Esophagus squamous epithelium (tissue), 5 donors: ENCODE measurements at places on chromosomes 7 and 10. TPM values are rescaled to one million over a fixed set of nuclear protein-coding genes. Genes with fewer than 3 reads are reported as not detected.

The BHLHA15 gene
- total RNA-seq: 0.82 TPM

DNA sequence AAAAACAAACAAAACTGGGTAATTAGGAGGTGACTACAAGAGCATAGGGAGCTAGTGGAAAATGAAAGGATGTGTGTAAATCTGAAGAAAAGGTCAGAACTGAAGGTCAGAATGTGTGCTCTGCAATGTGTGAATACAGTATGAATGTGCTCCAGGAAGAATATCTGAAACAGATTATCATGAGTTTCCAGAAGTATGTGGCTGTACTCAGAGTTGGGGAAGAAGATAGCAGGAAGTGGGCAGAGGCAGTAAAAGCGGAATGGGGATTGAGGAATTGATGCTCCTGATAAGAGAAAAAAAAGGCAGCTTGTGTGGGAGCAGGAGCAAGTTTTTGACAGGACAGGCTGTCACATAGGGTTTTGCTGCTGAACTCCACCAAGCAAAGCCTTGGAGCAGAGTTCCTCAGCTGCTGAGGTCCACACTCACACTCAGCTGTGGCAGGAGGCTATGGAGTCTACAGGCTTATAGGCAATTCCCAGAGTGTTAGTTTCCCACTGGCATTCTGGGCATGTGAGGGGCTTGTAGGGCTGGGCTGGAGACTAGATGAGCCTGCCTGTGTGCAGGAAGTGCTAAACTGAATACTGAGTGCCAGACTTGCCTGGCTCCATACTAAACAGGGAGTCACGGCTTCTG lies 22.9 kb downstream of the H2AZ2 start:
- no peak overlapping the region for H3K4me3 ChIP-seq
- no peaks in the 10 kb centered on the region for H3K4me1 ChIP-seq
- H3K27ac ChIP-seq: no peak overlapping the region
- H3K27me3 ChIP-seq: no peaks in the 10 kb centered on the region
- no peak for DNase-seq

The TMEM178B gene
- 0.95 TPM for total RNA-seq

- H3K27me3 ChIP-seq: no peaks in the 10 kb centered on the region
- no peak for DNase-seq
- no peak overlapping the region for H3K27ac ChIP-seq
- H3K4me3 ChIP-seq: no peak overlapping the region
Observed at GRCh38 chr7:105849122-105849855, 27.1 kb downstream of the ATXN7L1 start.

DNA sequence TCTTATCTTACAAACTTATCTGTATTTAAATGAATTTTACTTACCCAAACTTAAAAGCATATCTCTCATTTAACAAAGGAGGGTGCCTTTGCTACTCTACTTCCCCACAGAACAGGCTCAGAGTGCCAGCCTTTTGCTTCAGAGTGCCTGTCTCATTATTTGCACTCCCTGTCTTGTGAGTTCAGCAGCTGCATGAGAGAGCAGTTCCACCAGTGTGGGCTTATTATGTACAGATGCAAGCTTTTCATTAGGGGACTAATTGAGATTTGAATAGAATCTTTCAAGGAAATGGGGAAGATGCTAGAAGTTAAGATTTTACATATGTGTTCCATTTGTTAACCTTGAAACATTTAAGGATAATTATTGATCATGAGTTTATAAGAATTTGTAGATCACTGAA lies 310.2 kb upstream of the LRRN3 start:
- H3K27ac ChIP-seq: no peak overlapping the region
- no peaks in the 10 kb centered on the region for H3K4me1 ChIP-seq
- no peak for DNase-seq
- no peaks in the 10 kb centered on the region for H3K27me3 ChIP-seq

- no peak for DNase-seq
- H3K27me3 ChIP-seq: no peaks in the 10 kb centered on the region
- no peaks in the 10 kb centered on the region for H3K36me3 ChIP-seq
Observed at GRCh38 chr10:111835574-111835973, 348.0 kb downstream of the GPAM start.

The ZNF107 gene
- total RNA-seq: 3.3 TPM

GRCh38 chr10:21747809-21748208 lies 213.8 kb downstream of the MLLT10 start:
- H3K36me3 ChIP-seq: peaks cover 28% of the 10 kb centered on the region
- H3K4me1 ChIP-seq: peaks cover 6% of the 10 kb centered on the region
- H3K4me3 ChIP-seq: no peak overlapping the region

- H3K36me3 ChIP-seq: no peaks in the 10 kb centered on the region
- DNase-seq: no peak
- no peaks in the 10 kb centered on the region for H3K27me3 ChIP-seq
Observed at GRCh38 chr7:39883812-39884390, 66.2 kb upstream of the CDK13 start.

GRCh38 chr10:124043310-124044142 lies 49.9 kb downstream of the CHST15 start:
- peaks cover 32% of the 10 kb centered on the region for H3K36me3 ChIP-seq
- peaks cover 30% of the 10 kb centered on the region for H3K4me1 ChIP-seq
- no peak overlapping the region for H3K4me3 ChIP-seq
- H3K27me3 ChIP-seq: no peaks in the 10 kb centered on the region
- H3K27ac ChIP-seq: peak overlapping the region; percentile 43

DNA sequence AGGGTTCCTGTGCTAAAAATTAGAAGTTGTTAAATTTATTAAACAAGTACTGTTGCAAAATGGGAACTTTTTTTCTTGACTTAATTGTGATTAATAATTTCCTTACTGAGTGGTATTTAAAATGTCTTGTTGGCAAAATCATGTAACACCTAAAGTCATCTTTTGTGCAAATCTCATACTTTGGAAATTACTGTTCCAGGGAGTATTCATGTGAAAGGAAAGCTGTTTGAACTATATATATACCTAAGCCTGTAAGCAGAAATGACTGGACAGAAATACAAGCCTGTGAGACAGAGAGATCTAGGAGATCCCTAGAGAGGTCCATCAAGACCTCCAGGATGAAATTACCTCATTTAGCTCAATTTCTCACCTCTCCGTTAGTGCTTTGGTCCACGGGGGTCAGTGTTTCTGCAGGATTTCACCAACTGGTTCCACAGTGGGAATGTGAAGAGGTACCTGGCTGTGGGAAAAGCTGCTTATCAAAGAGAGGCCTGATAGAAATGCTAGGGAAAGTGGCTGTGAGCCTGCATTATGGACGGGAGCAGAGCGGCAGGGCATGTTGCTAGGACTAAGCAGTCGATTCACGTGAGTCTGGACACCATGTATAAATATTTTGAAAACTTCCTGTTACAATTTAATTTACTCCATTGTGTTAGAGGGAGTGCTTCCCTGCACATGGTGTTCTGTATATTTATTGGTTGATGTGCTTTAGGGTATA lies 7.9 kb downstream of the LUC7L2 start:
- peaks cover 51% of the 10 kb centered on the region for H3K36me3 ChIP-seq
- no peak overlapping the region for H3K27ac ChIP-seq
- peaks cover 16% of the 10 kb centered on the region for H3K4me1 ChIP-seq
- H3K4me3 ChIP-seq: no peak overlapping the region
- H3K27me3 ChIP-seq: no peaks in the 10 kb centered on the region

DNA sequence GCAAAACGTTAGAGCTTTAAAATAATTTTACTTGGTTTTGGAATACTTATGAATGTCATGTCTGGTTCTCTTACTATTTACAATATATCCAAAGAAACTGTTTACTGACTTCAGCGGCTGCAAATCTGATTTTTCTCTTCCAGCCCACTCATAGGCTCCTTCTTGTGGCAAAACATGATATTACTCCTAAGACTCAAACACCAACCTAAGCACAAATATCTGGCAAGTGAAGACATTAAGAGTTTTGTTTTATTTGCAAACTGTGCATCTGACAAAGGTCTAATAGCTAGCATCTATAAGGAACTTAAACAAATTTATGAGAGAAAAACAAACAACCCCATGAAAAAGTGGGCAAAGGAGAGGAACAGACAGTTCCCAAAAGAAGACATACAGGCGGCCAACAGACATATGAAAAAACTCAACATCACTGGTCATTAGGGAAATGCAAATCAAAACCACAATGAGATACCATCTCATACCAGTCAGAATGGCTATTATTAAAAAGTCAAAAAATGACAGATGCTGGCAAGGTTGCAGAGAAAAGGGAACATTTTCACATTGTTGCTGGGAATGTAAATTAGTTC lies 20.3 kb upstream of the GJC3 start:
- DNase-seq: no peak
- no peaks in the 10 kb centered on the region for H3K36me3 ChIP-seq
- H3K27ac ChIP-seq: no peak overlapping the region
- no peak overlapping the region for H3K4me3 ChIP-seq
- H3K27me3 ChIP-seq: peaks cover 8% of the 10 kb centered on the region

- no peak overlapping the region for H3K27ac ChIP-seq
- H3K4me1 ChIP-seq: no peaks in the 10 kb centered on the region
- DNase-seq: no peak
- H3K4me3 ChIP-seq: no peak overlapping the region
- no peaks in the 10 kb centered on the region for H3K27me3 ChIP-seq
- H3K36me3 ChIP-seq: no peaks in the 10 kb centered on the region
Observed at GRCh38 chr10:106280896-106281460, 883.5 kb downstream of the SORCS1 start.

GRCh38 chr10:73480158-73480557 lies 15.7 kb downstream of the PPP3CB start:
- no peaks in the 10 kb centered on the region for H3K36me3 ChIP-seq
- H3K27ac ChIP-seq: no peak overlapping the region
- H3K4me1 ChIP-seq: no peaks in the 10 kb centered on the region
- DNase-seq: no peak
- H3K27me3 ChIP-seq: no peaks in the 10 kb centered on the region
